ENCODE measurements at places on chromosomes 3 and 15.

DNA sequence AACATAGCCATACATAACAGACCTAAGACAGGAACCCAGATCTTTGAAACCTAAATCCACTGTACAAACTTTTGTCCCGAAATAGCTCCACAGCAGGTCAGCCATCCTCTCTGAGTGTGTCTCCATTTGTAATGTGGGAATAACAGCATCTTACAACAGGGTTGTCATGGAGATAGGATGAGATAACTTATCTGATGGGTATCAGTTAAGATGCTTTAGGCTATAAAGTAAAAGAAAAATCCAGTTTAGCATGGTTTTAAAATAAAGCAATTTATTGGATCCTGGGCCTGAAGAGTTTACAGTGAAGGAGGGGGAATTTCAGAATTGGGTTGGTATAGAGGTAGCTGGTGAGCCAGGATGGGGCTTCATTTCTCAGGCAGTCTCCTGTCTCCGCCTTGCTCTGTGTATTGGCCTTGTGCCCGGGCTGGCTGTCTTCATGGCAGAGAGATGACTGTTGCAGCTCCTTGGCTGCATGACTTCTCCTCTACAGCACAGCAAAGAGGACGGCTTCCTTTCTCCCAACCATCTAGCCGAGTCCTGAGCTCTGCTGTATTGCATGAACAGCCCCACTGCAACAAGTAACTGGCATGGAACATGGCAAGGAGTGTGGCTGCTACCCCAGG, 131.9 kb upstream of the PROK2 start:
- DNase-seq = no peak

GRCh38 chr3:64220161-64220914, 4.9 kb downstream of the PRICKLE2 start:
- DNase-seq = no peak

DNA sequence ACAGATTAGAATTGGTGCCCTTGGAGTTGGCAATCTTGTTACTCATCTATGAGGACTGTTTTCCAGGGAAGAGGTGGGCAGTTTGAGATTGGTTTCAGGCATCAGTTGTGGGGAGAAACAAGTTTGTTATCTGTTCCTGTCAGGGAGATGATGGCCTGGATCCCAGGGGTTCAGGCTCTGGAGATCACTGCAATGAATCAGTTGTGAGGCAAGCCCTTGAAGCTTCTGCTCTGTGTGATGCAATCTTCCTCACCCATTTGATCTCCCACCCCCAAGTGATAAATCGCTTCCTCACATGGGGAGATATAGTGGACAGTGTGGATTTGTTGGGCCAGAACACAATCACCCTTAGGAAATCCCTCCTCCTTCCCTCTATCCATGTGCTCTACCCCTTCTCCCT, 276.6 kb upstream of the LRTM1 start:
- no peak for DNase-seq

GRCh38 chr15:36370731-36371112, 208.7 kb upstream of the CDIN1 start:
- no peak for DNase-seq

GRCh38 chr3:127552038-127552437, 38.5 kb downstream of the TPRA1 start:
- DNase-seq = no peak

DNA sequence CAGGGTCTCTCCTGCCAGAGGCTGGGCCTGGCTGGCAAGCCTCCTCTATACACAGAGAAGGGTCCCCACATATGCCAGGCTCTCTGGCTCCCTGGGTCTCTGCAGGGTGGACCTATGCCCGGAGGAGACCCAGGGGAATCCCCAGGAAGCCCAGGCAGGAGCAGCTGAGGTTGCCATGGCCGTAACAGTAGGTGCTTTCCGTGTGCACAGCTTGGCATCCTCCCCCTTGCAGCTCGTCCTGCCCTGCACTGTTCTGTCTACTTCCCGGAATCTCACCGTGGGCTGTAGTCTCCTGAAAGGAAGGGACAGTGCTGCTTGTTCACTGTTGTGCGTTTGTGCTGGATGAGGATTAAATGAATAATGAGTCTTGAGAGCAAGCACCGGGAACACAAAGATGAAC, 47.8 kb downstream of the DAPK2 start:
- no peak for DNase-seq

GRCh38 chr3:23094890-23095462, 108.2 kb upstream of the UBE2E2 start:
- DNase-seq = no peak

DNA sequence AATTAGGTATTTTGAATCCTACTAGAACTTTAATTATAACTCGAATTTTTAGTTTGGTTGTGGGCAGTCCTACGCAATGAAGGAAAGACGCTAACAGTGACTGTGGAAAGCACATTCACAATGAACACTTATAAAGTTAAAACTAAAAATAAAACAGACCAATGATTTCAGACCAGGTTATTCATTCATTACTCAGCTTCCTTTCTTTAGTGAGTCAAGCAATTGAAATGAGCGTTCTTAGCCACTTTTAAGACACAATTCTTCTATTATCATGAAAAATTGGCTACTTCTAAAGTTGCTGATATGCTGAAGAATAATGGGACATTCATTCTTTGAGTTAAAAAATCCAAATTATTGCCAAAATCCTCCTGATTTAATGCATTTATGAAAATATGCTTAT, 66.0 kb upstream of the CMSS1 start:
- no peak for DNase-seq

- no peak for DNase-seq
These were observed 373.1 kb upstream of the WNT5A start for GRCh38 chr3:55860049-55860721.

- DNase-seq = no peak
These were observed 230.3 kb upstream of the TLE3 start for GRCh38 chr15:70327856-70328678.

- no peak for DNase-seq
These were observed 78.9 kb downstream of the IQSEC1 start for GRCh38 chr3:12994357-12994606.

- no peak for DNase-seq
These were observed 228.0 kb upstream of the CFAP20DC start for GRCh38 chr3:59277816-59278215.

- no peak for DNase-seq
These were observed 28.5 kb upstream of the APOD start for GRCh38 chr3:195612075-195612800.

GRCh38 chr15:53569751-53570480, 189.5 kb downstream of the WDR72 start:
- DNase-seq = no peak

DNA sequence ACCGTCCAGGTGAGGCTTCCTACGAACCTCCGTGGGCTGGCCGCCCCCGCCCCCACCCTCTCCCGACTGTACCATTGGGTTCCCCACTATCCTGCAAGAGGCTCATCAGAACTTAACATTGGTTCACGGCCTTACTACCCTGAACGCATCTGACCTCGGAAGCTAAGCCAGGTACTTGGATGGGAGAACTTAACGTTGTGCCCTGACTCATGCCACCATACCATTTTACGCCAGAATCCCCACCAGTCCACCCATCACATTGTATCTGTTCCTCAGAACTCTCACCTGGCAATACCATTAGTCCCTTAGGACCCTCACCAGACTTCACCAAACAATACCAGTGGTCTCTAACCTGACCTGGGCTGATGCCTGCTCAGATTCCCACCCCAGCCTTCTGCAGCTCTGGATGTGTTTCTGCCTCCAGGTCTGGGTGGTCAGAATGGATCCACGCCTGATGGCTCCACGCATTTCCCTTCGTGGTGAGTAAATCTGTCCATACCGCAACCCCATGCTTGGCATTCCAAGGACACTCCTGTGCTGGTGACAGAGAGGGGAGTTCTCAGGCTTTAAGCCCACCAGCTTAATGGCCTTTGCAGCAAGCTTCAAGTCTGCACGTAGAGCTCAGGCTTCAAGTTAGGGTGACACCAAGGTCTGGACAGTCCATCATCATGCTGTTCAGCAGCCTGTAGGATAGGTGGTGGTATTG, 562 bp downstream of the TCTA start:
- DNase-seq = no peak

- DNase-seq = no peak
These were observed 286.6 kb upstream of the ADAMTS9 start for GRCh38 chr3:64974401-64974800.

DNA sequence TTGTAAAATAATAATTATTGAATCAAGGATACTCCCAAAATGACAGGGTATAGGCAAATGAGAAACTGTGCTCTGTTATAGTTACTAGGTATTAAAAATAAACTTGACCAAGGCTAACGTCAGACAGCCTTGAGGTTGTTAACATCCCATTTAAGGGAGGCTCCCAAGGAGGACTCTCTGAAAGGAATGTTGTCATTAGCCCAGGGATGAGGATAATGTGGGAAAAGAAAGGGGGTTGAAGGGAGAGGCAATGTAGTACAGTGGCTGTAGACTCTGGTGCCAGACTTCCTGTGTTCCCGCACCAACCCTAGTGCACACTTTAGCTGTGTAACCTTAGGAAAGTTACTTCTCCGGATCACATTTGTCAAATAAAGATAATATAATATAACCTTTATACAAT, 47.0 kb upstream of the RARB start:
- DNase-seq = no peak

DNA sequence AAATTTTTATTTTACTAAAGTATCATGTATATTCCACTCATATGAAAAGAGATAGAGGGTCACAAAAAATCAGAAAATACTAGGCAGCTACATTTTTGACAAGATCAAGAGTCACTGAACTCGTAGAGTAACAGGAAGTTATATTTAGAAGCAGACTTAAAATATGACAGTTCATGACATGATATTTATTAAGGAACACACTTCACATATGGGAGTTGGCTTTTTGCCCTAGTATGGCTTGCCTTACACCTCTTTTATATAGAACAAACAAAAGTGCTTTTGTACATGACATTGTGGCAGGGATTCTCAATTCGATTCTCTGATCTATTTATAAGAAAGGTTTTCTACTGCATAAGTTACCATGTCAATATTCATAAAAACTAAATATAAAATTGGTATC, 80.1 kb upstream of the GBE1 start:
- DNase-seq = no peak

- DNase-seq = no peak
These were observed 18.6 kb downstream of the KPNA4 start for GRCh38 chr3:160546727-160547126.

DNA sequence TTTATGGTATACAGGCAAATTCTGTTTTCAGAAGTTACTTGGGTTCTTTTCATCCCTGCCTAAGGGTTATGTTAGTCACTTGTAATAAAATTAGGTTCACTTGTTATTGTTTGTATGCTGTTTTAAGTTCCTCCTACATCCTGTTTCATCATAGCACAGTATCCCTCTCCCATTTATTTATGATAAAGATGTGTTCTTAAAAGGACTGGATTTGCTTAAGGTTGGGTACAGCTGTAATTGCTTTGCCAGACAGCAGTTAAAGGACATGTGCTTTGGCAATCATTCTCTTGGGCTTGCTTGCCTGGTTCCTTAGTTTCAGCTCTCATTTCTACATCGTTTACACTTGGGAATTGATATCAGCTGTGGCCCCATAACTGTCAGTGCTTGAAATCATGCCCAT, 11.7 kb downstream of the ATP2C1 start:
- DNase-seq = no peak

DNA sequence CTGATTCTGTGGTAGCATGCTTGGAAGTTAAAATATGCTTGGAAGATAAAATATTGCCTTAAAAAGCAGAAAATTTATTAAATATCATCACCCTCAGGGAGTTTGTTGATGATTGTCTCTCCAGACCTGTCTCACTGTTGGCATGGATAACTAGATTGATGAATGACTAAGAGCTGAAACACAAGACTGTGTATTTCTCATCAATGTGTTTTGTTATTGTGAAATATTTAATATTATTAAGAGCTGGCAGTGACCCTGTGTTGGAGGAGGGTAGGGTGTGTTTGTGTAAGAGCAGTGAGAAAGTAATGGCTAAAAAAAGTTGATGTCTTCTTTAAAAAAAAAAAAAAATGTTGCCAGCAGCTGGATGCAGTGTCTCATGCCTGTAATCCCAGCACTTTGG, 82.2 kb downstream of the ITPR1 start:
- DNase-seq = no peak

DNA sequence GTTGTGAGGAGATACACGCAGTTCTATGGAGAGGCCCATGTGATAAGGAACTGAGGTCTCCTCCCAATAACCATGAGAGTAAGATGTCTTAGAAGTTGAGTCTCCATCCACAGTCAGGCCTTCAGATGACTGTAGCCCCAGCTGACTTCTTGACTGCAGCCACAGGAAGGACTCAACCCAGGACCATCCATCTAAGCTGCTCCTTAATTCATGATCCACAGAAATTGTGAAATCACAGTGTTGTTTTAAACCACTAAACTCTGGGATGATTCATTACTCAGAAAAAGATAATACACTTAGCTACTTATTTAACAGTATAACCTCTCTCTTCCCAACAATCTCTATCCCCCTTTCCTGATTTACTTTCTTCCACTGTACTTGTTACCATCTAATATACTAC, 173.3 kb downstream of the ALDH1A2 start:
- DNase-seq = no peak

DNA sequence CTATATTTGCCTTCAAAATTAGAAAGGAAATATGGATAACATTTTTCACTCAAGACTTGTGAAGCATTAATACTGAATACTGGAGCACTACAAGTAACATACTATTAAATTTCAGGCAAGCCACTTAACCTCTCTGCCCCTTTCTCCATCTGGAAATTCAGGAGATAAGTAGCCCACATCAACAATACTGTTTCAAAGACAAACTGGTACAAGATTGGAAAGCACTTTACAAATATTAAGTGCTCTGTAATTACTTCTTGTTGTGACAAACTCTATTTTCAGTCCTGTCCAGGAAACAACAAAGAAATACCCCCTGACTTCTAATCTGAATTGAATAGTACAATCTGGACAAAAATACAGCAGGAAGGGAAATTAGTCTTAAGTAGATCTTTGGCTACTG, 49.3 kb downstream of the TMEM212 start:
- no peak for DNase-seq

DNA sequence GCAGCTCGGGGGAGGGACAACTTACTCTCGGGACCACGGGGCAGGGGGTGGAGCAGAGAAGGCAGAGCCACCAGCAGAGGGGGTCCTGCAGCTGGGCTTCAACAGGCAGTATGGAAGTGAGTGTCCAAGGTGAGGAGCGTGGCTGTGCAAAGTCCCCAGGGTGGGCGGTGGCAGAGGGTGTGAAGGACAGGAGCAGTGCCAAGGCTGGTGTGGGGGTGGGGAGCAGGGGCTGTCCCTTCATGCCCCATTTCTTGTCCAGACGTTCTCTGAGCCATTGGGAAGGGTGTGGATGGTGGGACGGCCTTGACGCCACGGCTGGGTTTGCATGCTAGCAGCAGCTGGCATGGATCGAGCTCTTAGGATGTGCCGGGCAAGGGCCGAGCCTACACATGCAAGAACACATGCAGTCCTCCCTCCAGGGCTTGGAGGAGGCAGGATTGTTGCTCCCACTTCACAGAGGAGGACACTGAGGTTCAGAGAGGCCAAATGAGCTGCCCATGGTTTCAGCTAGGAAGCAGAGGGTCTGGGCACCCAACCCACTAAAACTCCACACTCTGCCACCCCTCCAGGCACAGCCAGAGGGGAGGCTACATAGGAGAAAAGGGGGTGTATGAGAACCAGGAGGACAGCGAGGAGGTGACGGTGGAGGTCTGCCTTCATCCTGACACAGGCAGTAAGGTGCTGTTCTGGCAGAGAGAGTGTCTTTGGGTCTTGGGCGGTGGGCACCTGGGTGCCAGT, 93.6 kb downstream of the TBC1D2B start:
- peak; percentile 82 for DNase-seq

GRCh38 chr15:62165793-62166375, 799 bp upstream of the C2CD4B start:
- DNase-seq = no peak
